ENCODE measurements at places on chromosomes 6 and 20.
A peak's percentile ranks its signal among the peaks of the same experiment; 100 is the strongest.

GRCh38 chr6:132139611-132140010 lies 188.4 kb upstream of the CCN2 start:
- DNase-seq = no peak

DNA sequence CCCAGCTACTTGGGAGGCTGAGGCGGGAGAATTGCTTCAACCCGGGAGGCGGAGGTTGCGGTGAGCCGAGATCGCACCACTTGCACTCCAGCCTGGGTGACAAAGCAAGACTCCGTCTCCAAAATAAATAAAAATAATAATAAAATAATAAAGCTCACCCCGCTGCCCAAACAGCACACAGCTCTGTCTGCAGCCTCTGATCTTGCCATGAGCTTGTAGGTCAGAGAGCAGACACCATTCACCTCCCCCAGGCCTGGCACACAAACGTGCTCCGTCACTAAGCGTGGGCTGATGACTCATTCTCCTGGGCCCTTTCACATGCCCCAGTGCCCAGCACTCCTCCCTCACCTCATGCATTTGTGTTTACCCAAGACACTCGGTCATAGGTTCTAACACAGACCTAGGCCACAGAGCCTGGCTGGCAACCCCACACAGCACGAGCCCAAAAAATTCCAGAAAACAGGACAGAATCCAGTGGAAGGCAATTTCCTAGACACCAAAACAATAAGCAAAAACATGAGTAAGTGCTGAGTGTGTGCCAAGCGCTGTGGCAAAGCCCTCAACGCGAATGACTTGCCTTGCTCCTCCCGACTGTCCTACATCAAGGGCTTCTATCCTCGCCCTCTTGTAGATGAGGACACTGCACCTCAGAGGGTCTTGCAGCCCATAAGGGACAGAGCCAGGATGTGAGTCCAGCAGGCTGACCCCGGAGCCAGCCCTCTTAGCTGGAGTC lies 18.0 kb downstream of the ATP9A start:
- DNase-seq = peak; percentile 67

GRCh38 chr6:14713008-14713960 lies 532.6 kb upstream of the JARID2 start:
- DNase-seq = peak; percentile 53

DNA sequence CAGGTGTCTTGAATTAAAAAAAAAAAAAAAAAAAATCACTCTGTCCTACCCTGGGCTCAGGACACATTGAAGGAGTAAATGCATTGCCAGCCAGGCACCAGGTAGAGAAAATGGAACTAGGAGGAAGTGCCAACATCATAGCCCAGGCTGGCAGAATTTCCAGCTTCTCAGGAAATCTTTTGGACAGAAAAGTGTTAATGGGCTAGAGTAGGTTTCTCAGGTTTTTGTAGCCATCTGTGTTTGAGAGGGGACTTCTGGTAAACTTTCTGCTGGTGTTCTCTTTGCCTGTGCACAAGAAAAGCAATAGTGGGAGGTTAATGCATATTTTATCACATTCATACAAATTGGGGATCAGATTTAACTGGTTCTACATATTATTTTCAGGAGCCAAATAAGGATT lies 678.3 kb upstream of the NRSN1 start:
- DNase-seq = no peak

DNA sequence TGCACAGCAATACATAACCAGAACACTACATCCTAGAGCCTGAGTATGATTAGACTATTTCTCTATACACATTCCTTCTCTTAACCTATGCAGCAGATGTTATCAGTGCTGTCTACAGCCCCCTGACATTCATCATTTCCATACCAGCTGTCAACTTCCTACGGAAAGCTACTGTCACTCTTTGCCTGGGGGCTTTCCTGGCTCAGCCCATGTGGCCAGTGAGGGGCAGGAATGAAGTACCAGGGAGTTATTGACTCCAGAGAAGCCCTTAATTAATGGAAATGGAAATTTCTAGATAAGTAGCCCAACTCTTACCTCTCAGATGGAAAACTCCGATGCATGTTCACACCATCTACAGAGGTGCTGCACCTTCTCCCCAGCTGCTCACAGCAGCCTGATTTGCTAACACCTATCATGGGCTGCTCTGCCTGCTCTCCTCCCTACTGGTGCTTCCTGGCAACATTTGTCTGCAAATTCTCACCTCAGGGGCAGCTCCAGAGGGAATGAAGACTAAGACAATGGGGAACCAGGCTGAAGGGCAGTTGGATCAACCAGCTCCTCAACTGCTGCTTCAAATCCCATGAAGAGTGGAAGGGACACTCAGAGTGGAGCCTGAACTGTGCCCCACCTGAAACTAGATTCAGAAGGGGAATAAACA lies 59.6 kb downstream of the LINC00237 start:
- no peak for DNase-seq

DNA sequence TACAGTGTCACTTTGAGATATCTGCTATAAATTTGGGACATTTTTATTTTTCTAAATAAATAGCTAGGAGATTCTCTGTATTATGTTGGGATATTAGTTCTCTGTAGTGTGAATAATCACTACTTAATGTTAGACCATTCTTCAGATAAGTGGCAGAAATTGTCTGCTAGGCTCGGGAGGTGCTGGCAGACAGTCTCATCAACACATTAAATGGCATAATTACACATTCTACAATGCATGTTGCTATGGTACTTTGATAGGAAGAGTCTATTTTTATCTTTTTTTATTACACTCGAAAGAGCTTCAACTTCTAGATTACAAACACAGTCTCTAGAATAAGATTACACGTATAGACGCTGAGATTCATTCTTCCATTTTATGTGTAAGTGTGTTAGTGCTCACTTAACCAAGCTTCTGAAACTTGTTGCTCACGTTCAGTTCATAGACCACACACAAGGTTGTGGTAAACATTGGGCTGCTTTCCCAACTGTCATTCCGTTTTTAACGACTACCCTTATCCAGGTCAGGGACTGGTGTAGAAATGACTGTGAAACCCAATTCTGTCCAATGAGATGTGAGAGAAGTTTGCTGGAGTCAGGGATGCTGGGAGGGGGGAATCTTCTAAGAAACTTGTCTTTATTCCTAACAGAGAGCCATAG lies 78.6 kb downstream of the TPBG start:
- no peak for DNase-seq

GRCh38 chr6:113017353-113017752 lies 670.2 kb downstream of the RFPL4B start:
- peak; percentile 68 for DNase-seq

DNA sequence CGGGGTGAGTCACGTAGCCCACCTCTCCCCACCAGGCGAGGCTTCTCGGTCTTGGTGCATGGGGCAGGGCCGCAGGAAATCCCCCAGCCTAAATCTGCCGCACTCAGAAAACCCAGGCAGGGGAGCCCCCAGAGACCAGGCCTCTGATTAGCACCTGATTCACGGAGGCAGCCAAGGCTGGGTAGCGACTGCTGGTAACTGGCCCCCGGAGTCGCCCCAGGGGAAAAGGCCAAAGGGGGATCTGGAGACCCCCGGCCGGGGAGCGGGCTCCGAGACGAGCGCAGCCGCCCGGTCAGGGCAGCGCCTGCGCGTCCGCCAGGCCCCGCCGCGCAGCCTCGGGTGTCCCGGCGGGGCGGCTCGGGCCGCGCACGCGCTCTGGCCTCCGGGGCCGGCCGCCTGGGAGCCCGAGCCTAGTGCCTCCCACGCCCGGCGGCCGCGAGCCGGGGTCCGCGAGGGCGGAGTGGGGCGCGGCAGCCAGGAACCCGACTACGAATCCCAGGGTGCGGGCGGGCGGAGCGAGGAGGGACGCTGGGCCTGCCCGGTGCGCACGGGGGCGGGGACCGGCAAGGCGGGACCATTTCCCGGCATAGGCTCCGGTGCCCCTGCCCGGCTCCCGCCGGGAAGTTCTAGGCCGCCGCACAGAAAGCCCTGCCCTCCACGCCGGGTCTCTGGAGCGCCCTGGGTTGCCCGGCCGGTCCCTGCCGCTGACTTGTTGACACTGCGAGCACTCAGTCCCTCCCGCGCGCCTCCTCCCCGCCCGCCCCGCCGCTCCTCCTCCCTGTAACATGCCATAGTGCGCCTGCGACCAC lies at the start of gene DUSP22:
DUSP22 (plus strand) TSS at position 791 of the 809 bp plus-strand sequence. CDS start 53 bp downstream, outside the sequence.
- DNase-seq = peak; percentile 86

Data from fibroblast of skin of abdomen (primary cell).